KG1 (cell line): ENCODE measurements at places on chromosomes 11 and 22.

DNA sequence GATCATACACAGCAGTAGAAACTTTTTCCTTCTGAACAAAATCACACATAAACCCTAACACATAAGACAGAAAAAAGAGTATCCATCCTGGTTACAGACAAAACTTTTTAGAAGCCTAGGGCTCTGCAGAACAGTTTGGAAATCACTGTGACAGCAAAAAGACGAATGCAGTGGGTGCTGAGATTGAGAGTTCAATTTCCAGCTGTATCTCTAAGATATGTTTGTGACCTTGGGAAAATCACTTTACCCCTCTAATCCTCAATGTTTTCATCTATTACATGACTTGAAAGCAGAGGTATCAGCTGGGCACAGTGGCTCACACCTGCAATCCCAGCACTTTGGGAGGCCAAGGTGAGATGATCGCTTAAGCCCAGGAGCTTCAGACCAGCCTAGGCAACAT, 128.5 kb downstream of the SIK3 start:
- no peak for DNase-seq

DNA sequence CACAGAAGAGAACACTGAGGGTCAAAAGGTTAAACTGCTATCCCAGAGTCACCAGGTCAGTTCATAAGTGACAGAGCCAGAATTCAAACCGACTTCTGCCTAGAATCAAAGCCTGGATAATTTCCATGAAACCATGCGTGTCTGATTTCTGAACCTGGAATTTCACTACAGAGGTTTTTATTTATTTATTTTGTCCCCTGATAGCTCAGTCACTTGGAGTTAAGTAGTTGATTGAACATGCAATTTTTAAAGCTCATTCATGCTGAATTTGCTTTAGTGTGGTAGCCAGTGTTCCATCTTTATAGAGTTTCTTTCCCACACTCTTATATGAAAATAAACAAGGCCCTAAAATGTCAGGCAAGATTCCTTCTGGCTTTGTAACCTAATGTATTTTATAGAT, 93.2 kb downstream of the NAV2 start:
- no peak for DNase-seq

GRCh38 chr22:47166446-47167016, 404.1 kb downstream of the TBC1D22A start:
- DNase-seq, result no peak

DNA sequence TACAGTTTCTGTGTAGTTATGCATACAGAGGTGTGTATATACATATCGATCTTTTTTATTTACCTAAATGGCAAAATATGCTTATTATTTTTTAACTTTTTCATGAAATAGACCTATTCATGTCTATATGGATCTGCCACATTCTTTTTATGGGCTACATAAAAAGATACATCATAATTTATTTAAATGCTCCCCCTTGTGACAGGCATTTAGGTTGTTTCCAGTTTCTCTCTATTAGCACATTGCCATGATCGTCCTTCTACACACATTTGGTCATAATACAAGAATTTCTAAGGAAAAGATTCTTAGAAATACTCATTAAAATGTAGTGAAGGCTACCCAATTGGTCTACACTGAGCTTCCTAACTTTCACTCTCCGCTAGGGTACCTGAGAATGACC, 1067.4 kb downstream of the OPCML start:
- no peak for DNase-seq

DNA sequence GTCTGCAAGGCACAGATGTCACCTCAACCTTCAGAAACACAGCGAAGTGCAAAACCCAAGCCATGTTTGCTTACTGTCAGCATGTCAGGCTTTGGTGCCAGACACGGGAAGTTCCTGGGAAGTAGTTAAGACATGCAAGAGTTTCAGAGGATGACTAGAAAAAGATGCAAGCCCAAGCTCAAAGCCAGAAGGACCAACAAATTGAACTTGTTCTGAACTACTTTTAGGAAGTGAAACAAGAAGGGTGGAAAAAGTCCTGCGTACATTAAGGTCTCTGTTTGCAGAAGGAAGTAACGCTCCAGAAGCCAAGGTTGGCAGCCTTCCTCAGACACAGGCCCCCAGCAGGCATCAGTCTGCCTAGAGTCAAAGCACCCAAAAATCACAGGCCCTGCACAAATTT, 2.6 kb downstream of the AP1B1 start:
- no peak for DNase-seq

- DNase-seq, result no peak
These were observed 233.9 kb downstream of the TENM4 start for GRCh38 chr11:79206951-79207350.
